ENCODE measurements at places on chromosomes 4 and X.

DNA sequence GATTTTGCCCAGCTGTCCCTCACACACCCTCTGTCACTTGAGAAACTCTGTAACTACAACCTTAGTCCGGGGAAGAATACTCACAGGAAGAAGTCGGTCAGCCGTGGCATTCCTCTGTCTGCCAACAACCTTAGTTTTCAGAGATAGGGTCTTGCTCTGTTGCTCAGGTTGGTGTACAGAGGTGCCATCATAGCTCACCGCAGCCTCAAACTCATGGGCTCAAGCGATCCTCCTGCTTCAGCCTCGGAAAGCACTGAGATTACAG is 12.2 kb upstream of the SPCS3 start:
- no peak for DNase-seq

GRCh38 chrX:41796577-41796976 is 72.6 kb downstream of the GPR82 start:
- DNase-seq: no peak

- DNase-seq: no peak
Measured at GRCh38 chrX:47458528-47458927, 24.5 kb downstream of the ZNF41 start.

DNA sequence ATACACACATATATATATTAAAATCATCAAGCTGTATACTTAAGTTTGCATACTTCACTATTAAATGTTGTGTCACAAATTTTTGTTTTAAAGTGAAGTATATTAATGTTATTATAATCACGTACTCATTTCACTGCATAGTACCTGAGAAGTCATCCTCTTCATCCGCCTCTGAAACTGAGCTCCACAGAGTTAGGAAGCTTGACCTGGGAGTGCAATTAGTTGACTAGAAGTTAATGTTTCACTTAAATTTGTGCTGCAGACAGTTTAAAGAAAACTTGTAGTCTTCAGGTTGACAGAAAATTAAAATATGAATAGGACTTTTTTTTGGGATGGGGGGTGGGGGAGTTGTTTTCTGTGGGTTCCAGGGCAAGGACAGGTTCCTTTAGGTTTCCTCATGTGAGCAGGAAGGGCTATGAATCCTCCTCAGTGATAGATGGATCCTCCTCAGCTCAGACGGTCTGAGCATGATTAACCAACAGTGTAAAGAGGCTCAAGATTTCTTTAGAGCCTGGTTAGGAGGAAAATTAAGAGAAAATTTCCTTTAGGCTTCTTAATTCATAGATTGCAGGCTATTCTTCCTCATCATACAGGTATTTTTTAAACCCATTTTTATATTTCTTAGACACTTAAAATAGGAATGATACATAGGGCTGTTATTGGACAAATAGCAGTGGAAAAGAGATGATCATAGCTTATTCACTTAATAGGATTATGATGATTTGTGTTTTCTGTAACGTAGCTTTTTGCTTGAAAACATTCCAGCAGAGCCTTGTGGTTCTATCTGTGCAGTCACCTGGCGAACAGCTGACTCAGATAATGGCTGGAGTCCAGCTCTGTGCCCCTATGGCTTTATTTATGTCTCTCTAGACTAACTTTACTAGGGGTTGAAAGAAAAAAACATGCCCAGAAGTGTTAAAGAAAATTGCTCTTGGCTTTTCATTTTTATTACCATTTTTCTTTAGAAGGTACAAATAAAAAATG is 102.7 kb downstream of the SLC4A4 start:
- DNase-seq: no peak

DNA sequence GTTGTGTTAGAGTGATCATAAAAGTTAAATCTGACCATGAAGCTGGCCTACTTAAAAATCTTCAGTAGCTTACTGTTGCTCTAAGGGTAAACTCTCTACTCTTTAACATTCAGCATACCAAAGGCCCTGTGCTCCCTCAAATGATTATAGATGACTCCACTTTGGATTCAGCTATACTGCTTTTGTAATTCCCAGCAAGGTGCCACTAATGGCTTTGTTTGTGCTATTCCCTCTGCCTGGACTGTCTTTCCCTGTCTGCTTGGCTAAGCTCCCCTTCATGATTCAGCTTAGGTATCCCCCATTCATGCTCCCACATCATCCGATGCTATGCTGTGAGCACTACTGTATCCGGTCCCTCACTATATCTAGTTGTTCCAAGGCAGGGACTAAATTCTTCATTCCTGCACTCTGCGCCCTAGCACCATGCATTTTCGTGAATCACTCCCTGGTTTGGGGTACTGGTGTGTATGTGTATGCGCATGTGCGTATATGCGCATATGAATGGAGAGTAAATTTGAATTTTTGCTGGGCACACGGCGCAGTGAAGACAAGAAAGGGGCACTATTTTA is 453 bp upstream of the PBDC1 start:
- peak; percentile 33 for DNase-seq

DNA sequence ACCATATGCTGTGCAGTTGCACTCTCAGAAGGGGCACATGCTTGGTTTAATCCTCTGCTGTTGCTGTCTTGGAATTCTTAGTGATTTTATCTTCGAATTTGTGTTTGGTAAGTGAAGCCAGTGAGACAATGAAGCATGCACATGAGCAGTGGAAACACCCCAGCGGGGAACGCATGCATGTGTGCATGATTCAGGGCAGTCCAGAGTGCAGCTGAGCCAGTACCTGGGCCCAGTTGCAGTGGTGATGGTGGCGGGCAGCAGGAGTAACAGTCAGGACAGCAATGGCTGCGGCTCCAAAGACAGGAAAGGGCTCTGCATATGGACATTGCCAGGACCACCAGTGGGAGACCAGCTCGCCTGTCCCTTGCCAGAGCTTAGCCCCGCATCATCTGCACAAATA is 14.3 kb upstream of the TMEM165 start:
- DNase-seq: no peak

DNA sequence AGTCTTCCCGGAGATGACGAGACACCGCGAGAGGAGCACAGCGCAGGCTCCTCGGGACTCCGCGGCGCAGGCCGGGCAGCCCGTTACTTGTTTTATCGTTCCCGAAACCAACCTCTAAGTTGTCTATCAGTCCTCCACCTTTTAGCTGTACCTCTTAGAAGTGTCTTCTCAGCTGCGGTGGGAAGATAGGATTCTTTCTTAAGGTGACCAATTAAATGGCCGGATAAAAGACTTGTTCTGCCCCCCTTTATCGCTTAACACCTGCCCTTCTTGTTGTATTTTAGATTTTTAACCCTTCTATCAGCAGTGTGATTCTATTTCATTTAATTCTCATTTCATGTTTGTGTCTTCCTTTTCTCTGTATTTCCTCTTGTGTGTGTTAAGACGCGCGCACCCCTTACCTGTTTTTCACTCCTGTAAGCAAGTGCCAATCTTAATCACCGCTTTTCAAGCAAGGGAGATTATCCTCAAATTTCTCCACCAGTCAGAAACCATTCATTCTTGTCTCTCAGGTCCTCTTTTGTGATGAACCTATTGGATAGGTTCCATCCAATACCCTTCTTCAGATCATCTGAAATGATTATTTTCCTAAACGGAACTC is at the start of gene SLC9B2:
Gene SLC9B2 (minus strand): TSS at position 15 of the 601 bp plus-strand sequence. CDS start 9,211 bp downstream, outside the sequence.
- peak; percentile 2 for DNase-seq

DNA sequence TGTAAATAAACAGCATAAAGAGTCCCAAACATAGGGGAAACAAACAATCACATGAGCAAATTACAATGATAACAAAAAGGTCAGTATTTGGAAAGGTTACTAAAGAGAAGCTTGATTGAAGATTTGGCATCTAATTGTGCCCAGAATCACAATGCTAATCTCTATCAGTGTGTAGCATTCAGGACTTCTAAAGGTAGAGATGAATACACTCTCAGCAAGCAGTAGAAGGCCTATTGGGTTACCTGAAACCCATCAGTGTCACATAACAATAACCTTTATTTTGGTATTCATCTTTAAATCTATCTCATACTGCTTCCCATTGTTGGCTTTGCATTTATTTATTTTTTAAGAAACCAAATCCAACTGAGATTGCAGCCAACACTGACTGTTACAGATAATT is 319.5 kb downstream of the ACTRT1 start:
- DNase-seq: no peak

GRCh38 chrX:45842926-45843315 is 642.2 kb upstream of the DIPK2B start:
- DNase-seq: no peak
